ENCODE measurements at places on chromosomes 5 and 9.

DNA sequence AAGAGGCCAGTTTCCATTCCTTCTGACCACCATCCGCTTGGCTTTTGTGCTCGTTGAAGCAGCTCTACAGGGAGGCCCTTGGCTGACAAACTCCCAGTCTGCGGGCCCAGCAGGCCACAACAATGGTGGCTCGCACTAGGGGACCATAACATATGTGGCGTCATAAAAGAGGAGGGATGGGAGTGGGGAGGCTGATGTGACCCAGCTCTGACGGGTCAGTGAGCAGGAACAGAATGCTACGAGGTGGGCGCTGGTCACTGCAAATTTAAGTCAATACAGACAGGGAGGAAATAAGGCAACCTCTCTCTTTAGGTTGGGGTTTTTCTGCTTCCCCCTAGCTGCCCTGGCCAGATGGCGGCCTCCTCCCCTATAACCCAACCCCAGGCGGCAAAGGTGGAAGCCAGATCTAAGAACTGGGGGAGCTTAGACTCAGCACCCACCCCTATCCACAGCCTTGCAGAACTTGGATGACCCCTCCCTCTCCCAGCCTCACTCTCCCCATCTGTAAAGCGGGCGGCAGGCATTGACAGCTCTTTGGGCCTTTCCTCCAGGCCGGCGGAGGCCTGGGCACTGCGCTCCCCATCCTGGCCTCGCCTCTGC lies 778 bp downstream of the FRRS1L start:
- DNase-seq, result no peak

- no peak for DNase-seq
Observed at GRCh38 chr5:17455942-17456341, 42.1 kb upstream of the TAF11L2 start.

DNA sequence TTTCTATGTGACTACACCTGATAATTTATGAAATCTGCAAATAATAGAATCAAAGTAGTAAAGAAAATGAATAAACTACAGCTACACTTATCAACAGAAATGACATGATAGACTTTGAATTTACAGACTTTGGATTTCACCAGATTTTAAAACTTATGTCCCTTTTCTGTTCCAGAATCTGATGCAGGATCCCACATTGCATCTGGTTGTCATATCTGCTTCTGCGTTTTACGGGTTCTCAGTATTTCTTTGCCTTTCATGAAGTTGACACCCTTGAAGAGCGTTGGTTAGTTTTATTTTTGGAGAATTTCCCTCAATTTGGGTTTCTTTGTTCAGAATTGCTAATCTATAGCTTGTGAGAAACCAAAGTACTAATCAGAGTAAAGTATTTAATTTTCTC lies 174.9 kb upstream of the ADCY2 start:
- no peak for DNase-seq

DNA sequence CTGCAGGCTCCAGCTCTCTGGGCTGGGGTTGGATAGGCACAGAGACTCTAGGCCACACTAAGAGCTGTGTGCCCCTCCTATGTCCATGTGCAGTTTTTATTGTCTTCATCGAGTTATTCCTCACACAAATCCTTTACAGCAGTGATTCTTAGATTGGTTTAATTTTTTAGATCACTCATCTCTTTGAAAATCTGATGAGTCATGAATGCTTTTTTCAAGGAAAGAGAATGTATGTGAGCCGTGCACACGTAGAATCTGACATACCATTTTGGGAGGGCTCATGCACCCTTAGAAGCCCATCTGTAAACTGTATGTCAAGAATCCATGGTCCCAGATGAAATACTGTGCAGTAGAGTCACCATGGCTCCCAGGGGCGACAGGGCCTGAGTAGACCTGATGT lies 100.7 kb upstream of the S1PR3 start:
- no peak for DNase-seq

DNA sequence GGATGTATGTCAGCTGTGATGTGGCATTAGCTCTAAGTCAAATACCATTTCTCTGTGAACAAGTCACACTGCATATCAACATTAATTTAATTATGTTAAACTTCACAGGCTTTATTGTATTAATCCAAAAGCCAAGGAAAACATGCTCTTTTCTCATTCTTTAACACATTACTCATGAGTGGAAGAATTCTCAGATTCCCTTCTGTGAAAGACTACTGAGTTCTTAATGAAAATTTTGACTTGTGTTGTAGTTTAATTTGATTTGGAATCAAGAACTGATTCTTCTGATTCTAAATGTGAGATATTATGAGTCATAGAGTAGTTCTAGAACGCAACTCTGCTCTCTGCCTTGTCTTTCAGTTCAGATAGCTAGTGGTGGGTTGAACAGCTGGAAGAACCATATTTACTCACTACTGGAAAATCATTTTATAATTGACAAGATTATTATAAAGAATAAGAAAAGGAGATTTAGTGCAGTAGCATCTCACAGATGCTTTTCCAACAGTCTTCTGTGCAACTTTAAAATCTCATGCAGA lies 90.6 kb downstream of the VCAN start:
- no peak for DNase-seq

GRCh38 chr9:88312517-88313103 lies 75.6 kb upstream of the SPIN1 start:
- no peak for DNase-seq

GRCh38 chr5:172953776-172954675 lies 5.2 kb upstream of the RPL26L1 start:
- no peak for DNase-seq

DNA sequence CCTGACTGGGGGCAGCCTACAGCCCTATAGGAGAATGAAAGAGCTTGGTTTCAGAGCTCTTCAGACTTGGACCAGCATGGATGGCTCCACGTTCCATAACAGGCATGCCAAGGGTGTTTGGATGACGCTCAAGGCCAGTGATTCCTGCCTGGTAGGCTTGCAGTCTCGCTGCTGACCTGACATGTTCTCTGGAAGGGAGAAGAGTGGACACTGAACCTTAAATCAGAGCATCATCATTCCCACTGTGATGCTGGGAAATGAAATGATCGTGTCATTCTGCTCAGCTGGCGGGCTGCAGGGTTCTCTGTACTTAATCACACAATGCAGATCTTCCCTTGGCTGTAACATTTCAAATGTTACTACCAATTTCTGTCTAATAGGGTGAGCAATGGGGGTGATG lies 57.0 kb downstream of the CFAP90 start:
- DNase-seq, result no peak

DNA sequence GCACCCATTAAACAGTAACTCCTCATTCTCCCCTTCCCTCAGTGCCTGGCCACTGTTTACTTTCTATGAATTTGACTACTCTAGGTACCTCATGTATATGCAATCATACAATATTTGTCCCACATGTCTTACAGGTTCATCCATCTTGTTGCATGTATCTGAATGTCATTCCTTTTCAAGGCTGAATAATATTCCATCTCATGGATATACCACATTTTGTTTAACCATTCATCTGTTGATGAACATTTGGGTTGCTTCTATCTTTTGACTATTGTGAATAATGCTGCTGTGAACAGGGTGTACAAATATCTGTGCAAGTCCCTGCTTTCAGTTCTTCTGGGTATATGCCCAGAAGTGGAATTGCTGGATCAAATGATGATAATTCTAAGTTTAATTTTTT lies 40.9 kb downstream of the INIP start:
- no peak for DNase-seq

DNA sequence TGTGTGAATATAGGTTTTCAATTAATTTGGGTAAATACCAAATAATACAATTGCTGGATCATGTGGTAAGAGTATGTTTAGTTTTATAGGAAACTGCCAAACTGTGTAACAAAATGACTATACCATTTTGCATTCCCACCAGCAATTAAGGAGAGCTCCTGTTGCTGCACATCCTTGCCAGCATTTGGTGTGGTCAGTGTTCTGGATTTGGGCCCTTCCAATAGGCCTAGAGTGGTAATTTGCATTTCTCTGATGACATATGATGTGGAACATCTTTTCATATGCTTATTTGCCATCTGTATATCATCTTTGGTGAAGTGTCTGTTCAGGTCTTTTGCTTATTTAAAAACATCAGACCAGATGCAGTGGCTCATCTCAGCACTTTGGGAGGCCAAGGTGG lies 11.6 kb upstream of the RFK start:
- no peak for DNase-seq

- DNase-seq, result no peak
Observed at GRCh38 chr5:158552241-158552640, 547.5 kb downstream of the EBF1 start.

Data from CD4-positive, alpha-beta T cell treated with Interleukin-6 at 100 ng/mL for 8 hours (primary cell).